ENCODE measurements at places on chromosomes 7 and 10.

- DNase-seq: no peak
Observed at GRCh38 chr10:28281726-28282315, 21.0 kb downstream of the MPP7 start.

GRCh38 chr10:2463316-2463715 is 604.0 kb upstream of the PFKP start:
- no peak for DNase-seq

DNA sequence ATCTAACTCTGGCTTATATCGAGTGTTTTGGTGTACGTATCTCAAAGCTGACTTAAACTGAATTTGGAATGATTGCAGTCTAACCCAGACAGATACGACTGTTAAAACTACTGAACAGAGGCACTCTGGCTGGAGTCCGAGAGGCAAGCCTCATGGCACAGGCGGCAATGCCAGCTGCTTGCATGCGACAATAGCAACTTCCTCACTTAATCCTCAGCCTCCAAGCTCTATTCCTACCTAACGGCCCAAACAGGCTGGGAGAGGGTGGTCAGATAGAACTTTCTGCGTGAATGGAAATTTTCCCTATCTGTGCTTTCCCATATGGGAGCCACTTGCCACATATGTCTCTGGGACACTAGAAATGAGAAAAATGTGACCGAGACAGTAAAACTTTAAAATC is 292.0 kb upstream of the KLF6 start:
- no peak for DNase-seq

DNA sequence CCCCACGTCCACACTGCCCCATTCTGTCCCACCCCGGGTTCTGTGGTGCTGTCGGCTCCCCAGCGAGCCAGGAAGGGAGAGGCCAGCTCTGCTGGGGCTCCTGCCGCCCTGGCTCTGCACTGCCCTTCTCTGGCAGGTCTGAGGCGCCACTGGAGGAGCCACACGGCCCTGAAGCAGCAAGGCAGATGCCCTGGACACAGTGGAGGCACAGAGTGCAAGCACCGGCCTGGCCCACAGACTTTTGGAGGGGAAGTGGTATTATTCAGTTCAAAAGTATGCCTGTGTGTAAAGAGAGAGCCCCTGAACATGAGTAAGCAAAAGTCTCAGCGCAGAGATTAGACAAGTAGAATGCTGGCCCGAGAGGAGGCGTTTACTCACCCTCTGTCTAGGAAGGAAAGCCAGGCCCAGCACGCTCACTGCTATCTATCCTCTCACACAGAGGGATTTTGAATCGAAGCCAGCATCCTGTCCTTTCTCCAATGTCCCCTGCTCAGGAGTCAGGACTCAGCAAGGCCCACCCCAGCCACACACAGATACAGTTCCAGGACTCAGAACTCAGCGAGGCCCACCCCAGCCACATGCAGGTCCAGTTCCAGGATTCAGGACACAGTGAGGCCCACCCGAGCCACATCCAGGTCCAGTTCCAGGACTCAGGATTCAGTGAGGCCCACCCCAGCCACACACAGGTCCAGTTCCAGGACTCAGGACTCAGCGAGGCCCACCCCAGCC is 115.0 kb downstream of the EGFR start:
- no peak for DNase-seq

DNA sequence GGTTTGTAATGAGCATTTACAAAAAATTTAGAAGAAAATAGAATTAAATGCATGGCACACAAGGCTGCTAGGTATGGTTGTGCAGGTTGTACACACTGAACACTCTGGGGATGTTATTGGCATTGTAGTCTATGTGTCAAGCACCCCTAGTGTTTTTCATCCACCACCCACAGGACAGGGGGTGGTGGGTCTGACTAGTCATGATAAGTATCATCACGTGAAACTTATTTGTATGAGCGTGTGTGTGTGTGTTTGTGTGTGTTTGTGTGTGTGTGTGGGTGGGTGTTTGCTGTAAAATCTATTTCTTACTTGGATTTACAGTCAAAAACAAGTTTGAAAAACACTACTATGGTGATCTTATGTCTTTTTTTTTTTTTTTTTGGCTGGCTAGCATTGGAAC is 66.5 kb downstream of the MAP3K8 start:
- DNase-seq: no peak

DNA sequence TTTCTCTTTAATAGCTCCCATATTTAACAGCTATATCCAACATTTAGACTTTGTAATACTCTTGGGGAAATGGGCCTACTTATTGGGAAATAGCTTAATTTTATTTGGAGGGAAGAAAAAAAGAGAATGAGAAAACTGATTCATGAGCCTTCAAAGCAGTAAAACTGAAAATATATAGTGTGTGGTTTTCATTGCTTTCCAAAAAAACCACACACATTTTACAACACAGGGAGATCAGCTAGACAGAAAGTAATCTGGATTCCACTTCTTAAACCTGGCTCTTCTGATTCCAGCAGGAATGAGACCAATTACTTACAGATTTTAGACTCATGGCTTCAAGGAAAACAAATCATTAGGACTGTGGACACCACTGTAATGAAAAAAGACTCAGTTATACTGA is 48.7 kb downstream of the CH25H start:
- DNase-seq: no peak

GRCh38 chr7:101299511-101300464 is 21.8 kb downstream of the IFT22 start:
- no peak for DNase-seq

Data from stimulated activated CD8-positive, alpha-beta memory T cell treated with anti-CD3 and anti-CD28 coated beads, Interleukin-7, amount 100 ng/mL, for 4 hours (primary cell).